ENCODE measurements at places on chromosomes 1 and 21.

DNA sequence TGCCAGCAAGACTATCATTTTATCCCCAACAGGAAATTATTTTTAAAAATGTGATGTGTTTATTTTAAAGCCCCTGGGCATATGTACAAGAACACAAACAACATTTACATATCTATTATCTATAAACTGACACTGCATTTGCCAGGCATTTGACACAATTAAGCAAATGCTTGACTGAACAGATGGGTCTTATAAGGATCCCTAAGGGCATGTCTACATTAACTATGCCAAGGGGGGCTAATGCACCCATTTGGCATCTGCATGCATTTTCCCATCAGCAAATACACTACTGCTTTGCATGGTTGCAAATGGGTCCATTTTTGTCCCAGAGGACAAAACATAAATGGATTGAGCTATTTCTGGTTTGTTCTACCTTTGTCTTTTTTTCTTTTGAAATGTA lies 884.8 kb upstream of the B3GALT2 start:
- no peak for DNase-seq

DNA sequence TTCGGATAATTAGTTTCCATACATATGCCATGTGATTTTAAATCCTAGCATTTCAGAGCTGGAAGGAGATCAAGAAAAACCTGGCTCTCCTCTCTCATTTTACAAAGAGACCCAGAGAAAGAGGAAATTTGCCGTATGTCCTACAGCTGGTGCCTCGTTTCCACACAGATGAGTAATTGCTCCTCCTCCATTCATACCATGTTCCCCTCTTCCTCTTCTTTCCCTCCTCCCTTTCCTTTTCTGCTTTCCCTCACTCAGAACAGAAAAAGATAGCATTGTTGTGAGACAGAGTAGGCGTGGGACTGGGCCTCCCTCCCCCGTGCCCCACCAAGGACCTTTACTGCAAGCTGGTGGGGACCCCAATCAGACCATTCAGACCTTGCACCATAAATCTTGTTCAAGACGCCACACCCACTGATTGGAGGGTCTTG lies 13.7 kb upstream of the SLC44A3 start:
- DNase-seq = peak; percentile 66

DNA sequence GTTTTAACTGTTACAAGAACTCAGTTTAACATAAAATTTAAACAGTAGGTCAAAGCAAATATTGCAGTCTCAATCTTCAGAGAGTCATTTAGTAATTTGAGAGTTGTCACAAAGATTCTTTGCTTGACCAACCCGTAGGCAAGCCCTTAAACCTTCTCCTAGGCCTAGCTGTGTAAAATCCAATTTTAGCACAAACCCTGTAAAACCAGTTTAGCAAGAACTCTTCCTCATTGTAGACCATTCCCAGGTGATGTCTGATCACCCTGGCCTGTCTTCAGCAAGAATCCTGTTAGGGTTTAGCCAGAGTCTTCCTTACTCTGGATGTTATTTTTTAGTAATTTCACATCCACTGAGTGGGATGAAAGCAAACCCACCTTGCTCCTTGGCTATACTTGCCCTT lies 30.1 kb downstream of the LRIG2 start:
- DNase-seq = no peak

GRCh38 chr1:227556288-227556687 lies 7.1 kb upstream of the ZNF678 start:
- no peak for DNase-seq

DNA sequence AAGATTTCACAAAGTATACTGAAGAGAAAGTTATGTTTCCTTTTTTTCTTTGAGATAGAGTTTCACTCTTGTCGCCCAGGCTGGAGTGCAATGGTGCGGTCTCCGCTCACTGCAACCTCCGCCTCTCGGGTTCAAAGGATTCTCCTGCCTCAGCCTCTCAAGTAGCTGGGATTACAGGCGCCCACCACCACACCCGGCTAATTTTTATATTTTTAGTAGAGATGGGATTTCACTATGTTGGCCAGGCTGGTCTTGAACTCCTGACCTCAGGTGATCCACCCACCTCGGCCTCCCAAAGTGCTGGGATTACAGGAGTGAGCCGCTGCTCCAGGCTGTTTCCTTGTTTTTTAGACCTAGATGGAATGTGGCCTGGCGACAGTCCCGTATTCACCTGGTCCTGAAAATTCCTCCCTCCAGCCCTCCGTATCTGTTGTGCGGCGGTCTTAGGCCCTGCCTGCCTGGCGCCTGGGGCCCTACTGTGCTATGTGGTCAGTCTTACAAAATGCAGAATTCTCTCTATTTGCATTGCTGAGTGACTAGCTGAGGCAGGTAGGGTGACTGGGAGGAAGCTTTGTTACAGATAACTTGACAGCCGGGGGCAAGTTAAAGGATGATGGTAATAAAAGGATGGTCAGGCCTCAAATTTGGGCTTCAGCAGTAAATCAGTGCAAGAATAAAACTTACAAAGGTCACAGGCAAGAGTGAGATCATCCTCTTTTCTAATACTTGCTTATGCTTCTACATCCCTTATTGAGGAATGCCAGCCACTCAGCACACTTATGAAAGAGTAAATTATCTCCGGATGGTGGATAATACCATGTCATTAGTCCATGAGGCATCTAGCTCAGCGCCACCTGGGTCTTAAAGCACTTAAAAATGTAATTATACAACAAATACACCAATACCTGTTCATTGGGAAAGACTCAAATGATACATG lies 30.3 kb downstream of the PARK7 start:
- DNase-seq = peak; percentile 37

DNA sequence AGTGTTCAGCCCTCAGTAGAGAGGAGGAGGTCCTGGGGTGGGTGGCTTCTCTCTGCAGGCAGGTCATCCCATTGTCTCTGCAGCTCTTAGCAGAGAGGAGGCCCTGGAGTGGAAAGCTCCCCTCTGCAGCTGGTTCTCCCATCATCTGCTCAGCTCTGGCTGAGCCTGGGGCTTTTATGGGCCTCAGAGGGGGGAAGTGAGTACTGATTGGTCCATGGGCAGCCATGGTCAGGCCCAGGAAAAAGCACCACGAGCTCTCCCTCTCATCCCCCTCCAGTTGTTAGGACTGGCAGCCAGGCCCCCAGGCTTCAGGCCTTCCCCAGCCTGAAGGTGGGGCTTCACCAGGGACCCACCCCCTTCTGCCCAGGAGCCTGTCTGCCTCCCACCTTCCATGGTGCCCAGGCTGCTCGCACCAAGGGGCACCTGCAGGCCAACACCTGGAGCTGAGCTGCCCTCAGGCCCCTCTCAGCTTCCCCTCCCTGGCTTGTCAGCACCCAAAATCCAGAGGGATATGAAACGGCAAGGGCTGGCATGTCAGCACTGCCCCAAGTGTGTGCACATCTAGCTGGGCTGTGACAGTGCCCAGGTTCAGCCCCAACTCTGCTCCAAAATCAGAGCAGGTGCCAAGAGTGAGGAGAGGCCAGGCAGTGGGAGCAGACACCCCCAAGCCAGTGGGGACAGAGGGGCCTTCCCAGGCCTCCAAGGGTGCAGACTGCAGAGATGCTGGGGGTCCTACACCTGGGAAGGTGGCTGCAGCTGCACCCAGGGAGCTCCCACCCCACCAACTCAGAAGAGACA lies 449.0 kb downstream of the MATN1 start:
- no peak for DNase-seq

DNA sequence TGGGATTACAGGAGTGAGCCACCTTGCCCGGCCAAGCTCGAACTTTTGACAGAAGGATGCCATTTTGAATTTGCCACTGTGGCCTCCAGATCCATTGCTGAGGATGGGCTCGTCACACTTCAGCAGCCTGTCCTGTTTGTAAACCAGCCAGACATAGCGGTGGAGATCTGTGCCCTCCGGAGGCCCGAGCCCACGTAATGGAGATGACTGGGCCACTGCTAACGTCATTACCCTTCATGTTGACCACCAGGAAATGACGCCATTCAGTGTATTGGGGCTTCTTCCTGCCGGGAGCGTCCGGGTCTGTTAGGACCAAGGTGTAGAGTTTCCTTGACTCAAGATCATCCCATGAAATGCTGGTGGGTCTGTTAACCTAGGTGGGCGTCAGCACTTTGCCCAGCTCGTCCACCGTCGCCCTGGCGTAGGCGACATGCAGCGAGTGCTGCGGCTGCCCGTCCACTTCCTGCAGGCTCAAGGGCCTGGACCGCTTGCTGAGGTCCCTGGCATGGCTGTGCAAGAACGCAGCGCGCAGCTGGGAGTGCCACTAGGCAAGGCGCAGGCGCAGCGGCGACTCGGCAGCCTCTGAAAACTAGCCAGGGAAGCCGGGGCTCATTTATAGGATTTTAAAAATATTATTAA lies 40.8 kb downstream of the PTPRC start:
- DNase-seq = no peak

- DNase-seq = no peak
Measured at GRCh38 chr1:26922431-26922729, 837 bp downstream of the NUDC start.

DNA sequence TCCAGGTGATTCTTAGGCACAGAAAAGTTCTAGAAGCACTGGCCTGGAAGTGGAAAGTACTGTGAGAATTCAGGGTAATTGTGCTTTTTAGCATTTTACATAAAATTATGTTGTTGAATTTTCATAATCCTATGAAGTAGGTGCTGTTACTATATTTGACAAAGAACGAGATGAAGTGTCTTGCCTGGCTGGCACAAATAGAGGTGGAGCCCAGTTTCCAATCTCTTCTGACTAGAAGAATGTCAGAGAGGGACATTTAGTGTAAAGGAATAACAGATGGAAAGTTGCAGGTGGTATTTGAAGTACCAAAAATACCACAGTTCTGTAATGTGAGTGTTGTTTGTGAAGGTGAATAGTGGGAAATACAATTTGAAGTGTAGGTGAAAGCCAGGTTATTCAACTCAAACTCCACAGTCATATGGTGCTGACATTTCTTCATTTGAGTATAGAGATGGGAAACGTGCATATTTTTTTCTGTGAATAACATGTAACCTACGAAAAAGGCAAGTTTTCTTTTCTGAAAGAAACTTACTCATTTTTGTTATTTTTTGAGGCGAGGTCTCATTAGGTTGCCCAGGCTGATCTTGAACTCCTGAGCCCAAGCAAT lies 3.5 kb upstream of the TMCO2 start:
- DNase-seq = no peak

DNA sequence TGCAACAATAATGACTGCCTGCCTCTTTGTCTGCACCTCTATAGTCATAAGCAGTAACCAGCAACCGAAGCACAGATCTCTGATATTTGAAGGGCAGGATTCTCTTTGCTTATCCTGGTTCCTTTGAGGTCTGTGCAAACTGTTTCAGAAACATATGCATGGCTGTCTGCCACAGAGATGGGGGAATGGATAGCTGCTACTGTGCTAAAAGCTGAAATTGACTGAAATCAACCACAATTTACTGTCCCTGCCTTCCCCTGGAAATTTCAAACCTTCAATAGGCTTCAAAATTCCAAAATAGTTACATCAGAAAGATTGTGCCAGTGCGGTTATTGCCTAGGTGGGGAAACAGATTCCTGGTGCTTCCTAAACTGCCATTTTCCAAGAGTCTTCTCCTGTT lies 136.8 kb upstream of the GORAB start:
- DNase-seq = peak; percentile 75

GRCh38 chr1:230456478-230456877 lies 30.3 kb upstream of the PGBD5 start:
- DNase-seq = no peak

- no peak for DNase-seq
Measured at GRCh38 chr1:208420696-208421095, 176.5 kb upstream of the PLXNA2 start.

DNA sequence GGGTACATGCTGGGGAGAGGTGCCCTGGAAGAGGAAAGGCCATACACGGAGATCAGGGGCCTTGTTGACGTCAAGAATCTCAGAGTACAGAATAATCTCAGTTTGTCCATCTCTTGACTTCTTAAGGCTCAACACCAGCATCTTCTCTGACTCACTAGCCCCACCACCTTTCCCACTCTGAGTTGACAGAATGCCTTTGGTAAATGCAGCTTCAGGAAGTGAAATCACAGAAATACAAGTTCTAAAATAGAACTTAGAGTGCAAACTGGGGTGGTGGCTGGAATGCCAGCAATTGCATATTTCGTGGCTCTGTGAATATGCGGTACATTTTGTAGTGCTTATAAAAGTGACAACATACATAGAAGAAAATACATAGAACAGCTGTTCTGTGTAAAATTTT lies 1.6 kb downstream of the COG2 start:
- DNase-seq = peak; percentile 25

- DNase-seq = no peak
Measured at GRCh38 chr1:214423045-214423444, 128.4 kb downstream of the PTPN14 start.

- DNase-seq = no peak
Measured at GRCh38 chr1:218527737-218528136, 182.6 kb downstream of the TGFB2 start.
